Natural killer cell treated with Interleukin-12 subunit alpha and Interleukin-12 subunit beta and Interleukin-15 and Interleukin-18, amount 100 ng/mL, for 72 hours (primary cell): ENCODE measurements at places on chromosomes 5 and 9. TPM values are rescaled to one million over a fixed set of nuclear protein-coding genes. Genes with fewer than 3 reads are reported as not detected.

PCDHA4 gene
- not detected for total RNA-seq

SPINK6 gene
- not detected for total RNA-seq

OSTF1 gene
- 144 TPM for total RNA-seq

ASS1 gene
- not detected for total RNA-seq

FBXO38 gene
- 65.7 TPM for total RNA-seq

FIBCD1 gene
- total RNA-seq = not detected

DOCK2 gene
- total RNA-seq = 461 TPM

SAXO1 gene
- not detected for total RNA-seq

SLC6A3 gene
- not detected for total RNA-seq

PCDHB11 gene
- total RNA-seq = not detected

TMEFF1 gene
- 0.33 TPM for total RNA-seq

PCDHGA10 gene
- total RNA-seq = 1.2 TPM

PCDHB10 gene
- total RNA-seq = not detected

DNA sequence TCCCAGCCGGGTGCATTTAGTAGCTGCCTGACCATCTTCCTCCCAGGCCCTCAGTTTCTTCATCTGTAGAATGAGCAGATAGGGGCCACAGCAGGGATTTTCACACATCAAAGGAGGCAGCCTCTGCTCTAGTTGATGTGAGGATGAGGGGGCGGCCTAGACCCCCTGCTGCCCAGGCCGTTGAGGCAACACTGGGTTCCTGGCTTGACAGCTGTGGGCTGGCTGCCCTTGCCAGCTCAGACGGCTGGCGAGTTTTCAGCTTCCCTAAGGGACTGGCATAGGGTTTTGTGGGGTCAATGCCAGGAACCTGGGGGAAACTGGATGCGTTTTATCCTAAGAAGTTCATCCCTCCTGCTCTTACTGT lies 49.6 kb downstream of the NDST1 start:
- DNase-seq = no peak

GRCh38 chr5:138011991-138012390 lies 20.9 kb downstream of the FAM13B start:
- DNase-seq = no peak

DNA sequence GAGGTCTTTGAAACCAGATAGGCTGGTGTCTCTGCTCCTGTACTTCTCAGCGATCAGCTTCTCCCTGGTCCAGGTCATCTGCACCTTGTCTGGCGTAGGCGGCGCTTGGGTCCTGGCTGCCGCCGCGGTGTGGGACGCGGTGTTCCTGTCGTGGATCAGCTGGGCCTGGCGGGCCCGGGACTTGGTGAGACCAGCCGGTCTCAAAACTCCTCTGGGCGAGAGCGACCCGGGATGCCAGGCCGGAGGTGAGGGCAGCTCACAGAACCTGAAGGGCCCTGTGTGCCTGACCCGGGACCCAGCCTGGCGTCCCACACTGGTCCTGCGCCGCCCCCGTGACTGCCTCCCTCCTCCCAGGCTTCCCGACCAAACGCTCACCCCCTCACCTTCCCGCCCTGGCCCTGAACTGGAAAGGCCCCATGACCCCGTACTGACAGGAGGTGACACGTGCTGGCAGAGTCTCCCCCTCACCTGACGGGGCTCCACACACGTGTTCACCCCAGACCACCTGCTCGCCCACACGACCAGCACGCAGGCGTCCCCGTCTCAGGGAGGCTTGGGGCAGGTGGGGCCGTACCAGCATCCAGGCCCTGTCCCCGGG lies 49.0 kb downstream of the NKD2 start:
- DNase-seq = peak; percentile 58

DNA sequence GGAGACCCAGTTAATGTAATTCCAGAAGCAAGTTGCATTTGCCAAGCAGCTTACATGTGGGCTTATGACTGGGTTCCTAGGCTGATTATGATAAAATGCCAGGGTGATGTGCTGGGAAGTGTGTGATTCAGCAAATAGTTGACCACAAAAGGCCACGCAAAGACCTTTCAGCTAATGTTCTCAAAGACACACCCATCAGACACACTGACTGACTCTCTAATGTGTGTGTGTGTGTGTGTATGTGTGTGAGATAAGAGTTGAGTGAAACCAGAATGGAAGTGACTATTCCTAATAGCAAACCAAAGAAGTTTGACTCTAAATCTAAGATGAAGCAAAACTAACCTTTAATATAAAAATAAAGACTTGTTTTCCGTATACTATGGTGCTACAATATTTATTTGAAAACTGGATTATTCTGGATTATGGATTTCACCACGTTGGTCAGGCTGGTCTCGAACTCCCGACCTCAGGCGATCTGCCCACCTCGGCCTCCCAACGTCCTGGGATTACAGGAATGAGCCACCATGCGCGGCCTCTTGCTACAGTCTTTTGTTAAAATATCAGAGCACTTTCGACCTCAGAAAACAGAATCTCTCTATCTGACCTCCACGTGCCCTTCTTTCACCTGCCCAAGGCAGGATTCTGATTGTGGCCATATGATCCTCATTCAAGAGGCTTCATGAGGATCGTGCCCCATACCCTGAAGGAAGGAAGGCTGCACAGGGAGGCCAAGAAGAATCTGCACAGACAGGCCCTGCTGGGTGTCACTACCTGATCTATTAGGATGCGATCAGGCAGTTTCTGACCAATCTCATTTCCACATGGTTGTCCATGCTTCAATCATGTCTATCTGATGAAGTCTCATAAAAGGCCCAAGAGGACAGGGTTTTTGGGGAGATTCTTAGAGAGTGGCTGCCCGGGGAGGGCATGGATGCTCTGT lies 75.6 kb downstream of the USP20 start:
- DNase-seq = no peak

GRCh38 chr5:43702815-43703214 lies 99.8 kb downstream of the NNT start:
- no peak for DNase-seq

DNA sequence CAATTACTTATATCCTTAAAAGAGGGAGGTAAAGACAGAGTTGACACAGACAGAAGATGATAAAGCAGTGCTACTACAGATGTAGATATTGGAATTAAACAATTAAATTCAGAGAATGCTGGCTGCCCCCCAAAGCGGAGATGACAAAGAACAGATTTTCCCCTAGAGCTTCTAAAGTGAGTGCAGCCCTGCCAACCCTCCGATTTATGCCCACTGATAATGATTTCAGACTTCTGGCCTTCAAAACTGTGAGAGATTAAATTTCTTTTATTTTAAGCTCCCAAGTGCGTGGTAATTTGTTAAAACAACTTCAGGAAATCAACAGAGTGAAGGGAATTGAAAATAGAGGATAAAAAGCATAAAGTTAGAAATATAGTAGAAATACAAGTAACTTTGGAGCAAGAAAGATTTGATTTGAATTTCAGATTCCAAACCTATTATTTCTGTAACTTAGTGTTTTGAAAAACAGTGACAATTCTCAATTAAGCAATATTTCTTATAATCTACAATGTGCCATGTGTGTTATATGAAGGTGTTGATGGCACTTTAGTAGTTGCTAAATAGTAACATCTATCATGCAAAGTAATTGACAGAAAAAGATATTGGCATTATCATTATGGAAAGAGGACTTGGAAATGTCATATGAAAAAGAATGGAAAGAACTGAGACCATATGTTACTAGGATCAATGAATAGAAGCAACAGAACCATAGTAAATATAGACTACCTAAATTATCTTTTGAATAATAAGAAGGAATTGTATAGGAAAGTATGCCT lies 946.4 kb upstream of the PTPRD start:
- no peak for DNase-seq

DNA sequence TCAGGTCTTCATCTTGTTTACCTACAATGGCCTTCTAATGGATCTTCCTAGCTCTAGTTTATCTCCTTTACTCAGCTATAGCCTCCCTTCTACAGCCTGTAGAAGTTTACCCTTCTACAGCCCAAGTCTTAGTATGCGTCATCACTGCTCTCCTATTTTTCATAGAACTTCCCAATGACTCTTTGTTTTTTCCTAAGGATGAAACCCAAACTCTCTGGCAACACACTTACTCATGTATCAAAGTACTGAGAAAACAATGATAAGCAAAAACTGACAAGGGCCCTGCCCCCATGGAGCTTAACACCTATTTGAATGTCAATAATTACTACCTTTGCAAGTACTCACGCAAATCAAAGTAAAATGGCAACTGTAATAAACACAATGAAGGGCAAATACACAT lies 33.7 kb downstream of the LEAP2 start:
- DNase-seq = no peak

DNA sequence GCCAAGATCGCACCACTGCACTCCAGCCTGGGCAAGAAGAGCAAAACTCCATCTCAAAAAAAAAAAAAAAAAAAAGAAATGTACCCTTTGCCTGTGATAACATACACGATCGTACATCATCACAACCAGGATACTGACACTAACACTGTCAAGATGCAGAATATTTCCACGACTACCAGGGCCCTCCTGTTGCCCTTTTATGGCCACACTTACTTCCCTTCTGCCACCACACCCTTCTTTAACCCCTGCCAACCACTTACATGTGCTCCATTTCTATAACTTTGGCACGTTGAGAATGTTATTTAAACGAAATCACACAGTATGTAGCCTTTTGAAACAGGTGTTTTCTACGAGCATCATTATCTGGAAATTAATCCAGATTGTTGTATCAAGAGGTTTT lies 69.0 kb upstream of the OTULINL start:
- DNase-seq = no peak

- DNase-seq = peak; percentile 90
Measured at GRCh38 chr9:95626885-95627558, 110.3 kb upstream of the PTCH1 start.

DNA sequence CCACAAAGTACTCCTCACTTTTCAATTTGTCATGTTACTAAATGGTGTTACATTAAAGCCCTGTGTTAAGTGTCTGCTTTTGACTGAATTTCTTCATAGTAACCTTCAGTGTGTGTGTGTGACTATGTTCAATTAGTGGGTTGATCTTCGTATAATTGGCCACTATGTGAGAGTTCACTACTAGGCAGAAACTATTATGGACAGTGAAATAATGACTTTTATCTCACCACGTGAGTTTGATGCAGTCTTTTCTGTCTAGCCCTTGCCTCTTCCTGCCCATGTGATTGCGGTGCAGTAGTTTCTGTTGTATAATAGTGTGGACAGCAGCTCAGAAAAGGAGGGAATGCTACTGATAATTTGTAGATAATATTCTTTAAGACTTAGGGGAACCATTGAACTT lies 1.8 kb upstream of the MAML1 start:
- no peak for DNase-seq

- DNase-seq = no peak
Measured at GRCh38 chr5:143309661-143310431, 93.6 kb downstream of the NR3C1 start.

- DNase-seq = no peak
Measured at GRCh38 chr9:14769230-14769571, 46.7 kb upstream of the CER1 start.

- DNase-seq = no peak
Measured at GRCh38 chr9:132739710-132740310, 69.5 kb downstream of the GTF3C4 start.

GRCh38 chr5:73485715-73486114 lies 12.5 kb upstream of the BTF3 start:
- DNase-seq = no peak

- DNase-seq = no peak
Measured at GRCh38 chr5:90632791-90633190, 74.2 kb downstream of the ADGRV1 start.

DNA sequence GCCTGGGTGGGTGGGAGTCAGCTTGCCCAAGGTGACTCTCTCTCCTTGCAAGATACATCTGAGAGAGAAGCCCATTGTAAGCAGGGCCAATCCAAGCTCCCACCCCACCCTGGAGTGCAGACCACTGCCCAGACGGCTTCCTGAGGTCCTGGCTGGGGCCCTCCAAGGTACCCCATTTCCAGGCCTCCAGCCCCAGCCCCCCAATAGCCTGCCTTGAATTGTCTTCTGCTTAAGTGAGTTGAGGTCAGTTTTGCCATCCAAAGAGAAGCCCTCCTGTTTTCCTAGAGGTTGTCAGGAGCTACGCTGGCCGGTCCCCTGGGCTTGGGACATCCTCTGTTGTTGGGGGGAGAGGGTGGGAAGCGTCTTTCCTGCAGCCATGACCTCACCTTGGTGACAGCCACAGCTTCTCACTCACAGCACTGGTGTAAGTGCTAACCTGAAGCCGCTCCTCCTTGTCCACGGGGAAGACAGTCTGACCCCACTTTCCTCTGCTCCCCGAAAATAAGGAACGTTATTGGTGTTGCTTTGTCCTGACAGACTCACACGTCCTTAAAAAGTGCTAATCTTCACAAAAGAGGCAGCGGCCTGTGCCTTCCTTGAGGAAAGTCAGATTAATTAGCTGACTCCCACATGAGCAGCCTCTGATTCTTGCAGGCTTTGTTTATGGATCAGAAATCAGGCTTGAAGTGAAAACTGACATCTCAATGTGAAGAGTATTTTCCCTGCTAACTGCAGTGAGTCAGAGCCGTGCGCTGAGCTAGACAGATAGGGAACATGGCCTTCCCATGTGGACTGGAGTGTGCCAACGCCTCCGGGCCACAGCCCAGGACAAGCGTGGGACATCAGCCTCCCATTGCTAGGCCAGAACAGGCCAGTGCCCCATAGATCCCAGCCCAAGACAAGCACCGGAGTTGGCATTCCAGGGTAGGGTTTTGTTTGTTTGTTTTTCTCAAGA lies 52.3 kb downstream of the ADAMTS2 start:
- DNase-seq = peak; percentile 44

- no peak for DNase-seq
Measured at GRCh38 chr9:19624519-19624918, 164.3 kb downstream of the SLC24A2 start.
